Large intestine (tissue), 12 donors: ENCODE measurements at places on chromosomes 2 and 18.

GRCh38 chr18:67771271-67771670, 254.8 kb upstream of the DSEL start:
- no peak for DNase-seq

DNA sequence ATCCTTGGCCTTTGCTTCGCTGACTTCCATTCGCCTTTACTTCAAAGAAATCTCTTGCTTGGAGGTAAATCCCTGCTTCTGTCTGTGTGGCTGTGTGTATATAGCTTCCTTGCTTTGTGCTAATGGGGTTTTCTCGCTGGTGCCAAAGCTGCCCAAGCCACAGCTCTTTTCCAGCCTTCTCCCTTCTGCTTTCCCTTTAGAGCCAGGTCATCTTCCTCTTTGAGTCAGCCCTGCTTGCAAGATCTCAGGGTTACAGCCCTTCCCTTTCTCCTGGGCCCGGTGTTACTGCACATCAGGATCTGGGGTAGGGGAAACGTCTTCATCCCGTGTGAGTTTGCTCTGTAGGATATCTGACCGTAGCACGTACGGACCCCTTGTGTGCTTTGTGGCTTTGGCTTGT, 19.1 kb downstream of the EIF4E2 start:
- DNase-seq: no peak

DNA sequence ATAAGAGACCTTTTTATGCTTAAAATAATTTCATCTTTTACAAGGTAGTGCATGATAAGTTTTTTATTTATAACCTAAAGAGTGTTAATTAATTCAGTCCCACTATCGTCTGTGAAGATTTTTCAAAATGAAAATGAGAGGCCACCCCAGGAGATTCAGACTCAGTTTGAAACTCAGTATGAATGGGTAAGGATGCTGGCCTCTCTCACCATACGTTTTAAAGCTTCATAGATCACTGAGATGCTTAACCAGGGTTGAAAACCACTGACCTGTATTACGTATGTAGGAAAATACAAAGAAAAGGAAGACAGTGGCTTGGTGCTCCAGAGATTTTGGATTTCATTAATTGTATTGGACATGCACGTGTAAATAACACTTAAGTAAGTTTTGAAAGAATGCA, 278.7 kb downstream of the FSIP2 start:
- no peak for DNase-seq

DNA sequence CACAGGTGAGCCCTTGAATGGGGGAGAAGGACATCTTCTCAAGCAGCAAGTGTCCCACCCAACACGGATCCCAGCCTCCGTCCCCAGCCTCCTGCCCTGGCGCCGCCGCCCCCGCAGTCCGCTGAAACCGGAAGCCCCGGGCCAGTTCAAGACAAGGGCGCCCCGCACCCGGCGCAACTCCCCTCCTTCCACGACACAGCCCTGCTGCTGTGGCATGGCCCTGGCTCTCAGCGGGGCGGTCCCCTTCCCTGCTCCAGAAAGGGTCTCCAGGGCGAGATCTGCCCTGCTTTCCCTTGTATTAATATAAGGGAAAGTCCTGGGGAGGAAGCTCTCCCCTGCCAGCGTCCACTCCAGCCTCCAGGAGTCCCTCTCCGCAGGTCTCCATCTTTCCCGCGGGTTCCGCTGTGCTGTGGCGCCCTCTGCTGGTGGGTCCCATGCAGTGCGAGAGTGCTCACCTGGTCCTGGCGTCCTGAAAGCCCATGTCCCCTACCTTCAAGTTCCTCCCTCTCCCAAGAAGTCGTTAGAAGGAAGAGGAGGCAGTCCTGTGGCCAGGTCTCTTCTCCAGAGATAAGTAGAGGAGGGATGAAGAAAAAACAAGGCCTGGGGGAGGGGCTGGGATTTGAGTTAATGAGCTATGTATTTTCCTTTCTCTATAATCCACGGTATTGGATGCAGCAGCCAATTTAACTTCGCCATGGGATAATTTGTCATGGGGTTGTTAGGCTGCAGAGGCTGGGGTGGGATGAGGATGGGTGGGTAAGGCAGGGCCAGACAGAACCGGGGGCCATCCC, 176.0 kb downstream of the SMAD2 start:
- DNase-seq: peak; percentile 21

DNA sequence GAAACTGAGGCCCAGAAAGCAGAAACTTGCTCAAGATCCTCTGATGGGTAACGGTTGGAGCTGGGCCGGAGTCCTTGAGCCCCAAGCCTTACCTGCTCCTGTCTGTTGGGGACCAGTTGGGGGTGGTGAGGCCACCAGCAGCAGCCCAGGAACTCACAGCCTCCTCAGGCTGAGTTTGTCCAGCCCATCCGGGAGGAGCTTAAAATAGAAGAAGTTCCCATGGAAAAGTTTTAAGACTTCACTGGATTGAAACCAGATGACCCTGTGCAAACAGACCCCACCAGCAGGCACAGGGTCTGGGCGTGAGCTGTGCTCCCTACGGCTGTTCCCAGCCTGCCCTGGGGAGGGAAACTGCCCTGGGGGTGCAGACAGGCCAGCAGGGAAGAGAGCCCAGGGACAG, 40.6 kb upstream of the FOSL2 start:
- DNase-seq: no peak

GRCh38 chr2:100390001-100390940, 27.2 kb downstream of the CHST10 start:
- no peak for DNase-seq
